ENCODE measurements at places on chromosomes 2 and 18. TPM values are rescaled to one million over a fixed set of nuclear protein-coding genes. Genes with fewer than 3 reads are reported as not detected.
A peak's percentile ranks its signal among the peaks of the same experiment; 100 is the strongest.

RETSAT gene
- 20.6 TPM for total RNA-seq

GRCh38 chr2:14306268-14306861, 326.2 kb upstream of the LRATD1 start:
- DNase-seq, result no peak

- peak; percentile 66 for DNase-seq
Measured at GRCh38 chr2:174603280-174603679, 5.7 kb upstream of the WIPF1 start.

DNA sequence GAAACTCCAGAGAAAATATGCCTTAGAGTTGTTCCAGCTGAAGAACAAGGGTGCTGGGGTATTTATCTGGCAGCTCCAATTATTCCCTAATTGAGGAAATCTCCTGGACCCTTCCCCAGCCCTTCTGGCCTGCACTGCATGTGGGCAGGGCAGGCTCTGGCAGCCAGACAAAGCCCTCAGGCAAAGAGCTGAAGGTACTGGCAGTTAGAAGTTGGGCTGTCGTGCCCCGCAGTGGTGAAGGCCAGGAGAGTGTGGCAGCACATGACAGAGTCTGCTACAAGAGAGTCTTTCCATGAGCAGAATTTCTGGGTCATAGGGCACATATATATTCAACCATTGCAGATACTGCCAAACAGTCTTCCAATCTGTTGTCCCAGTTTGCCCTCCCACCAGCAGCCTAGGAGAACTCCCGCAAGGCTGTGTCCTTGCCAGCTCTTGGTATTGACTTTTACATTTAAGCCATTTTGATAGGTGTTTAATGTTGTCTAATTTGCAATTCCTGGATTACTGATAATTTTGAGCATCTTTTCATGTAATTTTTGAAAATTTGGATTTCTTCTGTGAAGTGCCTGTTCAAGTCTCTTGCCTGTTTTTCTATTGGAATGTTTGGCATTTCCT, 26.6 kb downstream of the ONECUT2 start:
- no peak for DNase-seq

DNA sequence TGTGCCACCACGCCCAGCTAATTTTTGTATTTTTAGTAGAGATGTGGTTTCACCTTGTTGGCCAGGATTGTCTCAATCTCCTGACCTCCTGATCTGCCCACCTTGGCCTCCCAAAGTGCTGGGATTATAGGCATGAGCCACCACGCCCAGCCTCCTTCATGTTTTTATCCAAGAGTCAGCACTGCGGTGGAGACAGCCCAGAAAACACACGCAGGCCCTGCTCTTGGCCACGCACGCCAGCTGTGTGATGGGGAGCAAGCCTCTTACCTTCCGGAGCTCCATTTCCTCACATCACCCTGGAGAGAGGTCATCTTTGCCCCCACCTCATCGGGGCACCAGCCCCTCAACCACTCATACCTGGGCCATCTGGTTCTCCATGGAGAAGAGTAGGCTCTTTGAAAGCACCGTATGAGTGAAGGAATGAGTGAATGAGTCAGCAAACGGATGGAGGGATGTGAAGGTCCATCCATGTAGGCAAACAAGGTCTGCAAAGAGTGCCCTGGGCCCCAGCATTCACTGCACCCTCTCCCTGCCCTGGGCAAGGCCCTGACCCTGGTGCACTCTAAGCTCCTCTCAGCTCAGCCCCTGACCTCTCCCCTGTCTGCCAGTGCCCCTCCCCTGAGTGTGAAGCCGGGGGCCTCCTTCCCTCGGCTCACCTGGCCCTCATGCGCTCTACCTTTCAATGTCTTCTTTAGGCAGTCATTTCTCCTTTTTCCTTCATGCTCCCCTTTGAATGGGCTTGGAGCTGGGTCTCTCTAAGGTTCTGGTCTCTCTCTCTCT, 7.4 kb downstream of the GYPC start:
- no peak for DNase-seq

All from tongue (tissue), 3 donors.